ENCODE measurements at places on chromosomes 5 and 9.
A peak's percentile ranks its signal among the peaks of the same experiment; 100 is the strongest.

- DNase-seq = no peak
Measured at GRCh38 chr9:91790917-91791316, 159.1 kb downstream of the ROR2 start.

GRCh38 chr9:94971378-94972131 is 245.1 kb downstream of the AOPEP start:
- DNase-seq = no peak

- no peak for DNase-seq
Measured at GRCh38 chr9:84754461-84754860, 84.9 kb downstream of the NTRK2 start.

GRCh38 chr5:152397581-152397980 is 7.5 kb downstream of the NMUR2 start:
- no peak for DNase-seq

DNA sequence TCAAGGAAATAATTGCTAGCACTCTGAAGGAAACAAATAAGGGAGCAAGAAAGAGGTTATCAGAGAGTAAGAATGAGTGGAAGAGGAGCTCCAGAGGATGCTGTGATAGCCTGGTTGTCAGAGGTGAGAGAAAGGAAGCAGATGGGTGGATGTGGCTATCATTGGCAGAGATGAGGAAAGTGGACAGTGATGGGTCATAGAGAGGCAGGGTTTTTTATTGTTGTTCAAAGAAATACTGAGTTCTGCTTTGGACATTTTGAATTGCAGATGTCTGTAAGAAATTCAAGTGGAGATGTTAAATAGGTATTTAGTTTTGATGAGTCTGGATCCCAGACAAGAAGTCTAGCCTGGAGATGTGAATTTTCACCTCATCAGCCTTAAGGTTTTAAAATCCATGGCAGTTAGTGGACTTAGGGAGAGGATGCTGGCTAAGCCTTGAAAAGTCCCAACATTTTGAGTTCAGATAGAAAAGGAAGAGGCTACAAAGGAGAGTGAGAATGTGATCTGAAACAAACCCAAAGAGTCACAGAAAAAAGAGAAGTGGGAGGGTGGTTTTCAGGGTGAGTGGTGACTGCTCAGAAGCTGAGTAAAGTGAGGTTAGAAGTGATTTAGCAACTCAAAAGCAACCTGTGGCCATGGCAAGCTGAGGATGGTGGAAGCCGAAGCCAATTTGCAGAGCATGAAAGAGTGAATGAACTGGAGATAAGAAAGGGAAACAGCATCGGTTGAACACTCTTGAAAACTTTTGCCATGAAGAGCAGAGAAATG is 50.4 kb downstream of the PPIC start:
- no peak for DNase-seq

DNA sequence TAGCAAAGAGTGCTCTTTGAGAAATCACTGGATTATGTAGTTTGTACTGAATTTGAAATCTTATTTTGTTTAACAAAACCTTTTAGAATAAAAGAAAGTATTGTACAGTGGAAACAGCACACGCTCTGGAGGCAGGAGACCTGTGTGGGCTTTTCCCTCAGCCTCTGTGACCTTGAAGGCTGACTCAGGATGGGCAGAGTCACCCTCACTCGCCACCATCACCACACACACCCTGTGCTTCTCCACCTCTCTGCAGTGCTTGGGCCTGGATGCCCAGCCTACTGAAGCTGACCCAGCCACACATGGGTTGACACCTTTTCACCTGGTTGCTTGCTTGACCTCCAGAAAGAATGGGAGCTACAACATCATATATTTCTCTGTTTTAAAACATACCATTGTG is 19.6 kb downstream of the ANGPTL2 start:
- no peak for DNase-seq

DNA sequence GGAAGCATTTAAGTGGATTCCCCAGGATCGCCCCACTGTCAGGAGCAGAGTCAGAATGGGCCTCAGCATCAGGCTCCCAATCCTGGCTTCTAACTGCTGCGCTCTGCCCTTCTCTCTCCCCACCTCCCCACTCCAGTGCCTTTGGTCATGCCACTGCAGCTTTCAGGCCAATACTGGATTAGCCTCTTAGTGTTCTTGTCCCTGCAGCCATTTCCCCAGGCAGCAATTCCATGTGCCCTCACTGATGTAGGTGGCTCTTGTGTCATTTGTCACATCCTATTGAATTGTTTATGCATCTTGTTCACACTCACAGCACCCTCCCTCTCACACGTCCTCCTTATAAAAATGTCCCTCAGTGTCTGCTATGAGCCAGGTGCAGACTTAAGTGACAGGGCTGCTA is 544.2 kb upstream of the DAP start:
- no peak for DNase-seq

- no peak for DNase-seq
Measured at GRCh38 chr9:90393365-90394152, 249.1 kb downstream of the DIRAS2 start.

- no peak for DNase-seq
Measured at GRCh38 chr5:153079396-153079795, 411.1 kb upstream of the GRIA1 start.

GRCh38 chr9:27504259-27504658 is 19.8 kb upstream of the IFNK start:
- no peak for DNase-seq

GRCh38 chr5:137199966-137200365 is 299.2 kb downstream of the SPOCK1 start:
- DNase-seq = no peak

DNA sequence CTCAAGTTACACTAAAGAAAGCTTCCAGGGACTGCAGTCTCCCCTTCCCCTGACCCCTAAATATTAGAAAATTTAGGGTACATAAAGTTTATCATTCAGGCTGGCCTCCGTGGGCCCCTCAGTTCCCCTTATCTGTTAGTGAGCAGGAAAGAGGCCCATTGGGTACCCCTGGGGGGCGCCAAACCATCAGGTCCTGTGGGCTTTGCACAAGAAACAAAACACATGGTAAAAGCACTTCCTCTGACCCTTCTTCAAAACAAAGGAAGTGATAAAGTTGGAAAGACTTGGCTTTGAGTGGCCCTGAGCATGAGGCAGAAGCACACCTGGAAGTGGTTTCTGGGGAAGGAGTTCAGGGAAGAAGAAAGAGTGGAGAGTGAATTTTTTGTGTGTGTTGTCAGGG is 213.0 kb downstream of the SMARCA2 start:
- peak; percentile 44 for DNase-seq
